WTC11 (cell line): ENCODE measurements at places on chromosomes 13 and 19.

GRCh38 chr13:22232186-22232585 lies 561.3 kb downstream of the FGF9 start:
- DNase-seq: no peak
- no peaks in the 10 kb centered on the region for H3K36me3 ChIP-seq
- peaks cover 30% of the 10 kb centered on the region for H3K4me1 ChIP-seq
- no peak overlapping the region for H3K4me3 ChIP-seq

- H3K27me3 ChIP-seq: peaks cover 62% of the 10 kb centered on the region
- H3K4me1 ChIP-seq: no peaks in the 10 kb centered on the region
- DNase-seq: peak; percentile 90
- H3K4me3 ChIP-seq: peak overlapping the region; percentile 55
- no peaks in the 10 kb centered on the region for H3K36me3 ChIP-seq
Observed at GRCh38 chr13:53200498-53201453, 172.2 kb downstream of the OLFM4 start.

- H3K27me3 ChIP-seq: no peaks in the 10 kb centered on the region
- H3K4me1 ChIP-seq: peaks cover 17% of the 10 kb centered on the region
- DNase-seq: no peak
- no peak overlapping the region for H3K27ac ChIP-seq
Observed at GRCh38 chr19:33085570-33086128, 4.7 kb downstream of the GPATCH1 start.

DNA sequence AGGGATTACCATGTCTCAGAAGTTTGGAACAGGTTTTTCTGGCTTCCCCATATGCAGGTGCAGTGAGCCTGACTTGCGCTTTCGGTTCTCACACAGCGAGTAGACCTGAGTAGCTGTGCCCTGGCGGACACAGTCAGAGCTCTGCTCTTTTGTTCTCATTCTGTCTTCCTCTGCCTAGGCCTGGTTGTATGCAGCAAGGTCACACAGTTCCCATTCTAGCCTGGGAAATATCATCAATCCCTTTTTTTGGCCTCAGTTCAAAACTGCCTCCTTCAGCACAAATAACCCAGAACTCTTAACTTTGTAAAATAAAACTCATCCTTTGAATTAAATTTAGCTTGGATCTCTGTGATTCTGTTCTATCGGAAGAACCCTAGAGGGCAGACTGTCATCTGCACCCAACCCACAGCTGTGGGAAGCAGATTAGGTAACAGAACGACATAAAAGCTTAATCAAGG lies 10.2 kb downstream of the OXGR1 start:
- no peak overlapping the region; the same call in 1 of the 2 replicates for H3K27ac ChIP-seq
- no peaks in the 10 kb centered on the region for H3K36me3 ChIP-seq
- peak; percentile 34 for DNase-seq
- no peaks in the 10 kb centered on the region for H3K27me3 ChIP-seq
- peak overlapping the region; percentile 42 for H3K4me3 ChIP-seq

GRCh38 chr19:661427-662196 lies 1.4 kb downstream of the RNF126 start:
- no peak for DNase-seq
- no peaks in the 10 kb centered on the region for H3K36me3 ChIP-seq
- peak overlapping the region; percentile 86 for H3K27ac ChIP-seq

- no peak overlapping the region for H3K27ac ChIP-seq
- no peak overlapping the region for H3K4me3 ChIP-seq
- peaks cover 17% of the 10 kb centered on the region for H3K36me3 ChIP-seq
- no peaks in the 10 kb centered on the region; the same call in 1 of the 2 replicates for H3K27me3 ChIP-seq
- H3K4me1 ChIP-seq: peaks cover 8% of the 10 kb centered on the region; the same call in 1 of the 2 replicates
Observed at GRCh38 chr13:98657506-98658085, 80.7 kb upstream of the STK24 start.

GRCh38 chr13:74027161-74027779 lies 106.9 kb downstream of the KLF12 start:
- no peak for DNase-seq
- peak overlapping the region; percentile 68 for H3K4me3 ChIP-seq
- H3K27me3 ChIP-seq: peaks cover 17% of the 10 kb centered on the region
- H3K36me3 ChIP-seq: peaks cover 8% of the 10 kb centered on the region

GRCh38 chr13:114058051-114058867 lies 74.2 kb downstream of the RASA3 start:
- H3K4me3 ChIP-seq: no peak overlapping the region
- H3K36me3 ChIP-seq: no peaks in the 10 kb centered on the region
- H3K4me1 ChIP-seq: peaks cover 4% of the 10 kb centered on the region
- H3K27me3 ChIP-seq: no peaks in the 10 kb centered on the region

- no peak overlapping the region for H3K27ac ChIP-seq
- no peak for DNase-seq
- H3K27me3 ChIP-seq: peaks cover 42% of the 10 kb centered on the region
- H3K4me1 ChIP-seq: no peaks in the 10 kb centered on the region
Observed at GRCh38 chr19:51503896-51504295, 2.3 kb upstream of the SIGLEC12 start.

GRCh38 chr13:76148374-76148773 lies 512.2 kb downstream of the LMO7 start:
- DNase-seq: no peak
- H3K27me3 ChIP-seq: no peaks in the 10 kb centered on the region
- H3K4me1 ChIP-seq: no peaks in the 10 kb centered on the region
- no peak overlapping the region for H3K27ac ChIP-seq
- no peak overlapping the region for H3K4me3 ChIP-seq
- H3K36me3 ChIP-seq: no peaks in the 10 kb centered on the region

- no peak overlapping the region for H3K4me3 ChIP-seq
- no peaks in the 10 kb centered on the region for H3K27me3 ChIP-seq
- H3K36me3 ChIP-seq: no peaks in the 10 kb centered on the region
- H3K27ac ChIP-seq: peak overlapping the region; percentile 87
Observed at GRCh38 chr13:81929988-81930387, 1589.1 kb upstream of the SPRY2 start.

DNA sequence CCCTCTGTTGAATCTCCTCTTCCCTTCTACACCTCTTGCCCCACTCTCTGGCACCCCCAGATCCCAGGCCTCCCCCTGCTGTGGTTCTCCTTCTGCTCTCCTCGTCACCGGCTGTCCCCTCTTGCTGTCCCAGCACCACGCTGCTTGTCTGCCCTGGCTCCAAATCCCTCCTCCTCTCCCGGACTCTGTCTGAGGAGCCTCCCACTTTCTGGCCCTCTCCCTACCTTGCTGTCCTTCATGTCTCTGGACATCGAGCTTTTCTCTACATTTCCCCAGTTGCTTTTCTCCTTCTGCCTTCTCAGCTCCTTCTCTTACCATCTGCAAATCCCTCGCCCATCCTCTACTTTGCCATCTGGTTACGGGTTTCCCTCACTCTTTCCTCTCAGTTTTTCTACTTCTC lies 1.2 kb downstream of the ZNF347 start:
- peaks cover 11% of the 10 kb centered on the region for H3K4me1 ChIP-seq
- H3K4me3 ChIP-seq: peak overlapping the region; percentile 79
- peaks cover 4% of the 10 kb centered on the region; the same call in 1 of the 2 replicates for H3K27me3 ChIP-seq
- H3K27ac ChIP-seq: no peak overlapping the region
- peak; percentile 24 for DNase-seq

DNA sequence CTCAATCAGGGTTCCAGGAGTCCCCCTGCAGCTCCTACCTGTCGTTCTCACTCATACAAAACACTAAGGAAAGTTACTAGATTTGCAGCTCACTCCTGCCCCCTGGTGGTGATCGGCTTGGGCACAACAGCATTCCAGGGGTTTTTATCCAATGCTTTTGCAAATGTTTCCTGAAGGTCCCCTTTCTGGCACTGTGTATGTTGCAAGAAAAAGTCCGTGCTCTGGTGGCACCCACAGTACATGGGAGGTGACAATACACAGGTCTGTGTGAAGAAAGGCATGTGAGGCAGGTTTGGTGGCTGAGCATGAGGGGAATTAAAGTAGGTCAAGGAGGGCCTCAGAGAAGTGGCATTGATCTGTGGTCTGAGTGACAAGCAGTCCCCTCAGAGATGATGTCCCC lies 8.6 kb upstream of the TYK2 start:
- peaks cover 5% of the 10 kb centered on the region; the same call in 1 of the 2 replicates for H3K4me1 ChIP-seq
- no peak overlapping the region for H3K27ac ChIP-seq
- H3K36me3 ChIP-seq: peaks cover 19% of the 10 kb centered on the region
- H3K4me3 ChIP-seq: no peak overlapping the region

GRCh38 chr19:7373862-7374261 lies 25.1 kb downstream of the ARHGEF18 start:
- H3K27me3 ChIP-seq: peaks cover 4% of the 10 kb centered on the region; the same call in 1 of the 2 replicates
- H3K27ac ChIP-seq: no peak overlapping the region
- H3K4me1 ChIP-seq: peaks cover 4% of the 10 kb centered on the region
- H3K4me3 ChIP-seq: no peak overlapping the region
- H3K36me3 ChIP-seq: no peaks in the 10 kb centered on the region

- peak overlapping the region; percentile 36; the same call in 1 of the 2 replicates for H3K27ac ChIP-seq
- peaks cover 11% of the 10 kb centered on the region for H3K27me3 ChIP-seq
- H3K4me3 ChIP-seq: peak overlapping the region; percentile 91
- DNase-seq: no peak
- peaks cover 6% of the 10 kb centered on the region for H3K4me1 ChIP-seq
- no peaks in the 10 kb centered on the region for H3K36me3 ChIP-seq
Observed at GRCh38 chr19:5829567-5830310, 9.8 kb downstream of the FUT6 start.

DNA sequence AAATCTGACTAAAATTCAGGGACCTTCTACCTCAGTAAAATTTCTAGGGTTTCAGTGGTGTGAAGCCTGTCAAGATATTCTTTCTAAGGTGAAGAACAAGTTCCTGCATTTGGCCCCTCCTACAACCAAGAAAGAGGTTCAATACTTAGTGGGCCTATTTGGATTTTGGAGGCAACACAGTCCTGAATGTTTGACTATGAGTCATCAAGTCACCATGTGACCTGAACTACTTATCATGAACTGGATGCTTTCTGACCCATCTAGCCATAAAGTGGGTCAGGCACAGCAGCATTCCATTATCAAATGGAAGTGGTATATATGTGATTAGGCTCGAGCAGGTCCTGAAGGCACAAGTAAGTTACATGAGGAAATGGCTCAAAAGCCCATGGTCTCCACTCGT lies 163.0 kb upstream of the IRS2 start:
- no peak overlapping the region for H3K4me3 ChIP-seq
- no peaks in the 10 kb centered on the region for H3K4me1 ChIP-seq
- 0 out of 2 replicates have a peak, but pooled peaks cover under 1% of the 10 kb centered on the region for H3K36me3 ChIP-seq
- peaks cover 5% of the 10 kb centered on the region; the same call in 1 of the 2 replicates for H3K27me3 ChIP-seq
- H3K27ac ChIP-seq: no peak overlapping the region
- DNase-seq: no peak

- no peak overlapping the region for H3K4me3 ChIP-seq
- H3K27me3 ChIP-seq: peaks cover 68% of the 10 kb centered on the region
- no peak for DNase-seq
- H3K36me3 ChIP-seq: no peaks in the 10 kb centered on the region
Observed at GRCh38 chr13:63542770-63543169, 2127.1 kb upstream of the PCDH20 start.

- no peaks in the 10 kb centered on the region for H3K36me3 ChIP-seq
- peaks cover 51% of the 10 kb centered on the region for H3K27me3 ChIP-seq
- peak overlapping the region; percentile 92 for H3K4me3 ChIP-seq
- H3K4me1 ChIP-seq: peaks cover 16% of the 10 kb centered on the region
- DNase-seq: no peak
- H3K27ac ChIP-seq: no peak overlapping the region
Observed at GRCh38 chr13:107865318-107865575, 350.1 kb downstream of the LIG4 start.

DNA sequence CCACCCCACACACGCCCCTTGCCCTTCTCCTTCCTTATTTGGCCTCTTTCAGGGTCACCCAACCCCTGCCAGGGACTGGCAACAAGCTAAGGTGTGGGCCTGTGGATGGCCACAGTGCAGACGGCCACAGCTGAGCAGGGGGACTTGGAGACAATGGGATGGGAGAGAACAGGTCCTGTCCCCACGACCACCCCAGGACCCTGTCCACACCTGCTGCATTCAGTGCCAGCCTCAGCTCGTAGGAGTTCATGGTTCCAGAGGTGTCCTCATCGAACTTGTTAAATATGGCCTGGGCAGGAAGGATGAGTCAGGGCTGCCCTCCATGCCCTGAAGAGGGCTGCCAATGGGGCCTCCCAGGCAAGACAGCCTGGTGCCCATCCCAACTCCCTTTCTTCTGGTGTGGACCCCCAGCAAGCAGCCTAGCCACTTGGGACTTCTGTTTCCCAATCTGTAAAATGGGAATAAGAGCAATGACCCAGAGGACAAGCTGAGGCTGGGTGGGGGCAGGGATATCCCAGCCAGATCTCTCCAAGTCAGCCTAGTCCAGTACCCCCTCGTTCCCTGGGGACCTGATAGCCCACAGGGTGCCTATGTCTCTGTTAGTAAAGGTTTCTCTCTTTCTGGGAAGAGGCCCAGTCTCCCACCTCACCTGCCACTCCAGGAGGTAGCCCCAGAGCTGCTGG lies 10.6 kb downstream of the CAPN12 start:
- H3K27me3 ChIP-seq: peaks cover 15% of the 10 kb centered on the region
- H3K36me3 ChIP-seq: peaks cover 13% of the 10 kb centered on the region
- H3K27ac ChIP-seq: no peak overlapping the region
- H3K4me3 ChIP-seq: no peak overlapping the region

- peaks cover 29% of the 10 kb centered on the region for H3K36me3 ChIP-seq
- no peaks in the 10 kb centered on the region for H3K27me3 ChIP-seq
- no peaks in the 10 kb centered on the region for H3K4me1 ChIP-seq
- H3K4me3 ChIP-seq: no peak overlapping the region
- H3K27ac ChIP-seq: 0 out of 2 replicates have a peak overlapping the region, but pooled peaks have one; percentile 41
Observed at GRCh38 chr19:46840498-46840942, 10.1 kb downstream of the AP2S1 start.

- peak; percentile 11 for DNase-seq
- H3K4me1 ChIP-seq: peaks cover 18% of the 10 kb centered on the region
- H3K36me3 ChIP-seq: peaks cover 39% of the 10 kb centered on the region
- H3K27ac ChIP-seq: no peak overlapping the region
Observed at GRCh38 chr13:114089341-114089740, 43.1 kb downstream of the RASA3 start.

DNA sequence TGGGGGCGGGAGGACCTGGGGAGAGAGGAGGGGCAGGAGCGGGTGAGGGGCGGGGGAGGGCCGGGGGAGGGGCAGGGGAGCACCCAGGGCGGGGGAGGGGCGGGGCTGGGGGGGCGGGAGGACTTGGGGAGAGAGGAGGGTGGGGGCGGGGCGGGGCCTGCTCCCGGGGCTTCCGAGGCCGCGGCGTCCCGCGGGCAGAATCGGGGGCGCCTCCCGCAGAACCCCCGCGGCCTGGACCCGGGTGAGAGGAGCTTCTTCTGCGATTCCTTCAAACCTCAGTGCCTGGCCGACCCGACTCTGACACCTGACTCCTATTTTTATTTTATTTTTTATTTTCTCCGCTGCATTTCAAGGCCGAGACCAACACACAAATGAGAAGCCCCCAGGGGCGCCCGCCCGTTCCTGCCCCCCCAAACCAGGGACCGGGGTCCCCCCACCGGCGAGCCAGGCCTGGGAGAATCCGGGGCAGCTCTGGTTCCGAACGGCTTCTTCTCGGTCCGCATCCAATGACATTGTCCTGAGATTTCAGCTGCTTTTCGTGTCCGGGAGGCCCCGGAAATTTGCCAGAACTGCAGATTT lies 470 bp upstream of the GRTP1 start:
- H3K27ac ChIP-seq: no peak overlapping the region
- peak; percentile 39 for DNase-seq
- H3K36me3 ChIP-seq: peaks cover 12% of the 10 kb centered on the region
- H3K4me3 ChIP-seq: no peak overlapping the region
- H3K27me3 ChIP-seq: no peaks in the 10 kb centered on the region
